ENCODE measurements at places on chromosomes 11 and 22.

GRCh38 chr11:104531894-104532293, 366.4 kb downstream of the CASP12 start:
- no peak for DNase-seq

DNA sequence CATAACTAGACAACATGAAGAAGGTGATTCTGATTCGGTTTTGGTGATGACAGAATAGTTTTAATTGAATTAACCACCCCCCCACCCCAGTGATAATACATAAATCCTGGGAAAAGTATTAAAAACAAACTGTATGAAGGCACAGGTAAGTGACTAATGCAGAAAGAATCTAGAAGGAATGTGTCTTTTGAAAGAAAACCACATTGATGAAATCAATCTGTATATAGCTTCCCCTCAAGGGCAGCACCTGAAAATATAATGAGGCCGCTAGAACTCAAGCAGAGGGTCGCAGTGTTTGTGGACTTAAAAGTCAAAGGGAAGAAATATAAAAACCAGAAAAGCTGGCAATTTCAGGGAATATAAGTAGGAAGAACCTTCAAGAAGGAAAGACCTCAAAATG, 580.5 kb upstream of the CHORDC1 start:
- no peak for DNase-seq

DNA sequence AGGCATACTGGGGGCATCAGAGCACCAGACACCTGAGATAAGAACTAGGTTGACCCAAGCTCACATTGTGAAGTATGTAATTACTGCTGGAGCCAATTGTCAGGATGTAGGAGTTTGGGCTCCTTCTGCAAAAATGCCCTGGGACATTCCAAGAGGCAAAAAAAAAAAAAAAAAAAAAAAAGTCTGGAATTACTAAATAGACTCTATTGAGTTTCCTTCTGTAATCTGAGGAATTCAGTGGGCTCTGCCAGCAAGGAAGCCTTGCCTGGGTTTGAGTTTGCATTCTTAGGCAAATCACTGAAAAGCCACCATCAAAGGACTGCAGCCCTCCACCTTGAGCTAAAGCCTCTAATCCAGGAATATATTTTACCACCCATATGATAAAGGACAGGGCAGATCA, 8.0 kb upstream of the CAVIN3 start:
- no peak for DNase-seq

- no peak for DNase-seq
Observed at GRCh38 chr11:57499413-57499982, 16.0 kb downstream of the SLC43A1 start.

GRCh38 chr11:132245403-132246385, 875.3 kb downstream of the NTM start:
- no peak for DNase-seq
